ENCODE measurements at places on chromosomes 12 and 14. TPM values are rescaled to one million over a fixed set of nuclear protein-coding genes. Genes with fewer than 3 reads are reported as not detected.

DNA sequence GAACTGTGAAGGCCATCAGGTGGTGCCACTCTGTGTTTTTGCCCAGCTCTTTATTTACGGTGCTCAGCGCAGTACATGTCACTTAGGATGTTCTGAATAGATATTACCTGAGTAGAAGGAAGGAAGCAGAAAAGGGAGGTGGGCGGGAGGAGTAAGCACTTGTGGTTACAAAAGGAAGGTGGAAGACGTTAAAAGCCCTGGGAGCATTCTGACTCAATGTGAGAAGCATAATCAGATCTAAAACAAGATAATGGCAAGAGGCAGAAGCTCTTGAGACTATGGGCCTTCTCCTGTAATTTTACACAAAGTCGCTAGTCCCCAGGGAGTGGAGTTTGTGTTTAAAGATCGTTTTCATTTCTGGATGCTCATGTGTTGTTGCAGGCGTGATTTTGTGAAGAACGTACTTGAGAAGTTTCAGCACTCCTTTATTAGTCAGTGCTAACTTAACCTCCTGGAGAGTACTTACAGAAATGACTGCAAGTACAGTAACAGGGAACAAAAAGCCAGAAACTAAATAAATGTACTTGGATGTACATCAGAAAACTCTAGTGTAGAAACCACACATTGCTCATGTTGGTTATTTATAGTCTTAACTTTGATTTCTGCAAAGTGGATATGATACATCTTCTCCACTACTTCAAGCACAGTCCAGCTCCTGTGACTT is 1523.5 kb downstream of the AACS start:
- no peaks in the 10 kb centered on the region for H3K36me3 ChIP-seq
- DNase-seq: no peak
- H3K27ac ChIP-seq: no peak overlapping the region
- H3K4me3 ChIP-seq: no peak overlapping the region
- H3K4me1 ChIP-seq: no peaks in the 10 kb centered on the region

The LUM gene
- 83.5 TPM for total RNA-seq

GRCh38 chr12:127127897-127128296 is 1139.1 kb upstream of the TMEM132C start:
- no peaks in the 10 kb centered on the region for H3K36me3 ChIP-seq
- H3K4me1 ChIP-seq: no peaks in the 10 kb centered on the region
- DNase-seq: no peak
- peaks cover 37% of the 10 kb centered on the region for H3K27me3 ChIP-seq
- H3K4me3 ChIP-seq: no peak overlapping the region
- no peak overlapping the region for H3K27ac ChIP-seq

GRCh38 chr12:96274331-96274730 is 80.2 kb downstream of the ELK3 start:
- no peak for DNase-seq
- H3K27ac ChIP-seq: no peak overlapping the region
- no peaks in the 10 kb centered on the region for H3K4me1 ChIP-seq
- no peaks in the 10 kb centered on the region for H3K27me3 ChIP-seq
- H3K36me3 ChIP-seq: peaks cover 45% of the 10 kb centered on the region

DNA sequence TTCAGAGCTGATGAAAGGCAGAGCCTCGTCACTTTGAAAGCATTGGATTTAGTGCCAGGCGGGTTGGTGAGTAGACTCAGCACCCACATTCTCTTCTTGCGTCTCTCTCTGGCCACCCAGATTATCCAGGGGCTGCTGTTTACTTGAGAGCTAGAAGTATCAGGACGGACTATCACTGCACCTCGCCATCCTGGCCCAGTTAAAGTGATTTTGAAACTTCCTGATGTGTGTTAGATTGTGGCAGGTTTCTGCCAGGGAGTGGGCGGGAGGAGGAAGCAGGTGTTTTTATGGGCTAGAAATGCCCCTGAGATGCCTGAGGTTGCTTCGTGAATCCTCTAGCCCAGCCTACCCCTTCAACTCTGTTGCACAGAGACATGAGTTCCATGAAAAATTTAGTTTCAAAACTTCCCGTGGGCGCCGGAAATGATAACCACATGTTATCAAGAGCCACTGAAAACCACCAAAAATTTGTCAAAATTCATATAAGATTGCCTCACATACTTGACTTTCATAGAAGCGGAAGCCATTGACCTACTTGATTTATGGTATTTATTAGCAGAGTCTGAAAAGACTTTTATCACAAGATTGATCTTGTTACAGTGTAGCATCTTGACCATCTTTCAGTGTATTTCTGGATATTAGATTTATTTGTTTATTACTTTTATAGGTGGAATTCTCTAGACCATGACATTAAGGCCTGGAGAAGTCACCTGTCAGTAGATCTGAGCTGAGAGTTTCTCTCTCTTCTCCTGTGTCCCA is 466.0 kb downstream of the RAD51B start:
- H3K4me1 ChIP-seq: peaks cover 9% of the 10 kb centered on the region
- peak overlapping the region; percentile 65 for H3K27ac ChIP-seq
- DNase-seq: no peak
- no peaks in the 10 kb centered on the region for H3K36me3 ChIP-seq
- H3K27me3 ChIP-seq: no peaks in the 10 kb centered on the region
- H3K4me3 ChIP-seq: no peak overlapping the region

- no peaks in the 10 kb centered on the region for H3K27me3 ChIP-seq
- no peaks in the 10 kb centered on the region for H3K36me3 ChIP-seq
- H3K4me1 ChIP-seq: no peaks in the 10 kb centered on the region
- H3K4me3 ChIP-seq: no peak overlapping the region
- no peak overlapping the region for H3K27ac ChIP-seq
These were observed 95.6 kb upstream of the E2F7 start for GRCh38 chr12:77160931-77161330.

The BEGAIN gene
- total RNA-seq: 7.1 TPM

The TGM1 gene
- total RNA-seq: 0.52 TPM

The USP44 gene
- 6.2 TPM for total RNA-seq

- peaks cover 74% of the 10 kb centered on the region for H3K27me3 ChIP-seq
- H3K36me3 ChIP-seq: no peaks in the 10 kb centered on the region
- peaks cover 64% of the 10 kb centered on the region for H3K4me1 ChIP-seq
These were observed 14.6 kb upstream of the NUDT14 start for GRCh38 chr14:105195522-105196264.

DNA sequence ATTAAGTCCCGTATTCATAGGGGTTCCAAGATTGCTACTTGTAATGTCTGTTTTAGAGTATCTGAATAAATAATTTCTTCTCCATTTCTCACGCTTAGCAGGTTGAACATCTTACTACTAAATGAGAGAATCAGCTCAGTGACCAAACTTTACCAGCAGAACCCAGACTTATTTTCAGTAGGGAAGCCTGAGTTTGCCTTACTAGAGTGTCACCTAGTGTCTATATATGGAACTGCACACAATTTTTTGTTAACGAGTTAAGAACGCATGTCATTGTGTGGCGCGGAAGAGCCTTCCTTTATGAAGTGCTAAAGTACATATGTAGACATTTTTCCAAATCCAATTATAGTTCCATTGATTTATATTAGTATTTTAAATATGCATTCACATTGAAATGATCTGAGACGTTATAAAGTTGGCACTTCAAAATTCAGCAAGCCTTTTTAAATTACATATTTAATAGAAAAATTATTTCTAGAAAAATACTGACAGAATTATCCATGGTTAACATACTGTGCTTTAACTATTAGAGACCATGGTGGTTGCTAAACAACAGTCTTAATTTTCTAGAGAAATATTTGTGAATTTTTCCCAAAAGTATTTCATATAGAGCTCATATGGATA is 88.3 kb downstream of the RPS29 start:
- H3K36me3 ChIP-seq: no peaks in the 10 kb centered on the region
- H3K27me3 ChIP-seq: no peaks in the 10 kb centered on the region
- H3K27ac ChIP-seq: no peak overlapping the region
- H3K4me3 ChIP-seq: no peak overlapping the region
- no peak for DNase-seq
- no peaks in the 10 kb centered on the region for H3K4me1 ChIP-seq

The IL31 gene
- total RNA-seq: not detected

DNA sequence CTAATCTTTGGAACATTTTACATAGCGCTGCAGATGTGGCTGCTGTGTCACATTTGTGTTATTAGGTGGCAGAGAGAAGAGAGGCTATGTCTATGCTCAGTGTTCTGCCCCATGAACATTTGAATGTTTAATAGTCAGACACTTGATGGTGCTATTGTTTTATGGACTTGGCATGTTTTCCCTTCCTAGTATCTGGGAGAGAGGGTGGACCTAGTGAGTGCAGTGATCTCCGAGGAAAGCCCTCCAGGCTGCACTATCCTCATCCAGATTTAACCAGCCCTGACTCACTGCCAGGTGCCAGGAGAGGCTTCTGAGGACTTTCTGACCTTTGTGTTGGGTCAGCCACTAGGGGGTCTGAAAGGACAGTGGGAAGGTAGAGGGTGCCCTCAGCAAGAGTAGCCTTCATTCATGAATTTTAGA is 24.3 kb downstream of the ZFC3H1 start:
- H3K27ac ChIP-seq: no peak overlapping the region
- no peak overlapping the region for H3K4me3 ChIP-seq
- peaks cover 75% of the 10 kb centered on the region for H3K36me3 ChIP-seq

- peak; percentile 91 for DNase-seq
- H3K4me3 ChIP-seq: peak within 1 kb of the TSS; percentile 96
- H3K27me3 ChIP-seq: no peaks in the 10 kb centered on the region
- H3K27ac ChIP-seq: peak within 1 kb of the TSS; percentile 91
- H3K36me3 ChIP-seq: no peaks in the 10 kb centered on the region
- H3K4me1 ChIP-seq: peaks cover 12% of the 10 kb centered on the region
These were observed at the start of gene NIN for GRCh38 chr14:50830932-50831725. Gene NIN, minus strand, starts transcription at chr14:50831162. Its CDS starts 9,106 bp downstream, at chr14:50822056.

The SOX5 gene
- total RNA-seq: 7.1 TPM

DNA sequence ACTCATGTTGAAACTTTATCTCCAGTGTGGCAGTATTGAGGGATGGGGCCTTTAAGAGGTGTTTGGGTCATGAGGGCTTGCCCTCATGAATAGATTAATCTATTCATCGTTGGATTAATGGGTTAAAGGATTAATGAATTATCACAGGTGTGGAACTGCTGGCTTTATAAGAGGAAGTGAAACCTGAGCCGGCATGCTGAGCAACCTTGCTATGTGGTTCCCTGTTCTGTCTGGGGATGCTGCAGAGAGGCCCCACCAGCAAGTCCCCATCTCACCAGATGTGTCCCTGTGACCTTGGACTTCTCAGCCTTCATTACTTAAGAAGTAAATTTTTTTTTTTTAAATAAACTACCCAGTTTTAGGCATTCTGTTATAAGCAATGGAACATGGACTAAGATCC is 109.6 kb downstream of the DYRK2 start:
- H3K4me1 ChIP-seq: peaks cover 19% of the 10 kb centered on the region
- no peak overlapping the region for H3K4me3 ChIP-seq
- H3K27me3 ChIP-seq: no peaks in the 10 kb centered on the region
- H3K27ac ChIP-seq: no peak overlapping the region
- no peak for DNase-seq
- H3K36me3 ChIP-seq: no peaks in the 10 kb centered on the region

GRCh38 chr14:21352587-21352986 is 31.2 kb downstream of the SUPT16H start:
- no peaks in the 10 kb centered on the region for H3K27me3 ChIP-seq
- H3K27ac ChIP-seq: no peak overlapping the region
- DNase-seq: no peak
- H3K4me1 ChIP-seq: no peaks in the 10 kb centered on the region

The PITPNM2 gene
- 15.4 TPM for total RNA-seq

- no peaks in the 10 kb centered on the region for H3K4me1 ChIP-seq
- no peak for DNase-seq
- H3K36me3 ChIP-seq: no peaks in the 10 kb centered on the region
- peak overlapping the region; percentile 70 for H3K4me3 ChIP-seq
- H3K27me3 ChIP-seq: no peaks in the 10 kb centered on the region
These were observed 133.5 kb upstream of the KRAS start for GRCh38 chr12:25384038-25384892.

The INSM2 gene
- not detected for total RNA-seq

The ADAM20 gene
- 0.33 TPM for total RNA-seq
